ENCODE measurements at places on chromosomes 5 and 9.

DNA sequence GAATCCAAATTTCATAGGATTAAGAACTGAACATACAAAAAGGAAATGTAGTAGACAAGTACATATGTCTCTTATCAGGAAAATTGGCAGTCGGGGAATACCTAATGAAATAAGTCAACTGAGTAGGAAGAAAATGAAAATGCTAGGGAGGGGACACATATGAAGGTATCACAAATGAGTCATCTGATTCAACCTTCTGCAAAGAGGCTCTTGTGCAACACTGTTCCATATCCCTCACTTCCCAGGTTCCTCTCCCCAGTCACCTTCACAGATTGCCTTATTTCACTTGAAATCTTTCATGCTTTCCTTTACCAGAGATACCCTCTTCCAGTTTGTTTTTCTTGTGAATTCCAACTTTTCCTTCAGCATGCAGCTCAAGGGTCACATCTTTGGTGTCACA, 139.0 kb downstream of the RFX3 start:
- no peak for DNase-seq

GRCh38 chr5:149386166-149386565, 7.1 kb upstream of the IL17B start:
- no peak for DNase-seq

DNA sequence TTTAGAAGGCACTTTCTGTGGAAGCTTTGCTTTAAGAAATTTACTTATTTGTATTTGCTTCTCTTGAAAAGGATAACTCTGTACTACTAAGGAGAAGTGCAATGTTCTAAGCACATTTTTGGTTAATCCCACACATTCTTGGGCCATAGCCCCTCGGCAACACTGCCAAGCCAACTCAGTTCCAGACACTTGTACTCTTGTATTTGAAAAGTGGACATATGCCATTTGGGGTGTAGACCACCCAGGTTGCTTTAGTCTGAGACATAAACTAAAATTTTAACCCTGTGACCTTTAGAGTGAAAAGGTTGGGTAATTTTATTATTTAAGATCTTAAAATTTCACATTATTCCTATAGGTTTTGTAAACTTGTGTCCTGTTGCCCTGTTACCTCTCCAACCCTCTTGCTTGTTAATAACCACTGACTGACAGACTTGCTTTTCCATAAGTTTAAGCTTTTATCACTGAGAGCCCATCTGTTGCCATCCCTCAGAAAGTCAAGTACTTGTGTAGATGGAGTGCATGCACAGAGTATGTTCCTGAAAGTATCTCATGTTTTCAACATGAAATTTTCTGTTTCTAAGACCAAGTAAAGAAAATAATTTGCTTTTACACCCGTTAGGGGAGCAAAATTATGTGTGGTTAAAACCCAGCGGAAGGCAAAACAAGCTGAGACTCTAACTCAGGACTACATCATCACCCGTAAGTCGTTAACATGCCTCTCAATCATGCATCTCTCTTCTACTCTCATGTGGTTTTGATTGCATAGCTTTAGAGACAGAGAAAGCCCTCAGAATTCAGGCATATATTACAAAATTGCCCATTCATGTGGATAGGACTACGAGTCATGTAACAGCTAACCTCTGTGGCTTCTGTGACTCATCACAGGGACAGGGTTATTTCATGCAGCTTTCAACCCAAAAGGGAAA, 117.3 kb downstream of the GDNF start:
- no peak for DNase-seq

GRCh38 chr5:11814373-11814772, 89.9 kb downstream of the CTNND2 start:
- no peak for DNase-seq

GRCh38 chr9:21141427-21141882, at the start of gene IFNW1:
Gene IFNW1, minus strand, starts transcription at chr9:21141832. Its CDS starts 262 bp downstream, at chr9:21141570.
- DNase-seq: no peak

- DNase-seq: no peak
Observed at GRCh38 chr5:65113771-65114170, 345.0 kb downstream of the CWC27 start.

DNA sequence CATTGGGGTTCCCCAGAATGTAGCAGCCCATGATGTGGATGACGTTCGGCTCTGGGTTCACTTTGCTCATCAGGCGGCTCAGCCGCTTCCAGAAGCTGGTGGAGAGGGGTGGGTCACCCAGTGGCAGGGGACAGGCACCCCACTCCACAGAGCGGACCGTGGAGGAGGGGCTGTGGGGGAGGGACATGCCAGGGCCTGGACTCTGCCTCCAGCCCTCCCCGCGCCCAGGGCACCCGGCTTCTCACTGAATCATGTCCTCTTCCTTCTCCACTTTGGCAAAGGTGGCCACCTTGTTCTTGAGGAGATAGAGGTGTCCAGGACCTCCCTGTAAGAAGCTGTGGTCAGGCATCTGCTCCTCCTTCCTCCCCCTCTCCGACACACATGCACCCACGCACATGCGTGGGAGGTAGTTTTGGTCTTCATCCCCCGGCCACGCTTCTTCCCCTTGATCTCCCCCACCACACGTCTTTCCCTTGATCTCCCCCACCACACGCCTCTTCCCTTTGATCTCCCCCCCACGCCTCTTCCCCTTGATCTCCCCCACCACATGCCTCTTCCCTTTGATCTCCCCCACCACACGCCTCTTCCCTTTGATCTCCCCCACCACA, 8.9 kb upstream of the ENTPD8 start:
- no peak for DNase-seq

GRCh38 chr9:5191985-5192384, 6.5 kb upstream of the INSL6 start:
- no peak for DNase-seq

DNA sequence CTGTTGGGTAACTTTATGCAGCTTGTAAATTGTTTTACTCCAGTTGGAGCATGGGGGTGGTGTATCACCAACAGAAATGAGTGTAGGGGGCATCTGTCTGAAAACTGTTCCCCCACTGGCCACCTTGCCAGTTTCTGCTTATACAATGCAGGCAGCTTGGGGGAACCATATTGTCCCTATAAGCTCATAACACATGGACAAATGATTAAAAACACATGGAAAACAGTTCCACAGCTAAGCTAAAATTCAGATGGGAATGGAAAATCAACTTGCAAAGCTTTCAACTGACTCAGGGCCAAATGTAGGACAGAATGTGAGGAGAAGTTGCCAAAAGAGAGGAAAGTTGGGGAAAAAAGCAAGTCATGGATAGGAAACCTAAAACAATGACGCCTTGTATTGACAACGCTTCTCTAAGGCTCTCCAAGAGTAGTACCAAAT, 7.9 kb upstream of the CER1 start:
- DNase-seq: no peak

DNA sequence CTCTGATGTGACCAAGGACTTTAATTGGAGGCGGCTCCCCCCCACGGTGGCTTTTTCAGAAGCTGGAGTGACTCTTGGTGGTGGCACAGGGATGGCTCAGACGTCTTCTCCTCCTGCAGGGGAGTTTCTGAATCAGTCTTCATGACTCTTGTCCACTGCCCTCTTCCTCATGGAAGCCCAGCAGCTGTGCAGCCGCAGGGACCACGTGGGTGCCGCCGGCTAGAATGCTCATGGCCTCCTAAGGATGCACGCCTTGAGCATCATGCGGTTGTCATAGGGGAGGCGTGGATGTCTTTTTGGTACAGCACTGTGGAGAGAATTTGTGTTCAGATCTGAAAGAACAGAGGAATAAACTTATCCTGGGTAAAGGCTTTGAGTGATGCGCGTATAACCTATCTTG, 1.3 kb downstream of the TEX53 start:
- DNase-seq: no peak

DNA sequence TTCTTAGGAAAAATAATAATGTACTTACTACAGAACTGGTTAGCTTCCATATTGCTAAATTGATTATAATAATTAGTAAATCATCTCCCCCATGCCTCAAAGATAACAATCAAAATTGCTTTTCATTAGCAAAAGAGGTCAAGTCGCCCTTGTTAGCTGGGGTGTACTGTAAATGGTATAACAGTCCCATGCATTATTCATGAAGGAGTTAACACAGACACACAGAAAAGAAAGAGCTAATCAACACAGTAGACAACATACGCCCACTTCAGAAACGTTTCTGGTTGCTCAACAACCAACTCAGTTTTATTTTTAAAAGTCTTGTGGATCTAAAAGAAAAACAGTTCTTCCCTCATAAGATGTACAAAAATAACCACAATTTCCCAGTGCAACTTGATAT, 100.2 kb downstream of the MPDZ start:
- DNase-seq: no peak

GRCh38 chr5:1527533-1528205, 3.9 kb upstream of the LPCAT1 start:
- no peak for DNase-seq

DNA sequence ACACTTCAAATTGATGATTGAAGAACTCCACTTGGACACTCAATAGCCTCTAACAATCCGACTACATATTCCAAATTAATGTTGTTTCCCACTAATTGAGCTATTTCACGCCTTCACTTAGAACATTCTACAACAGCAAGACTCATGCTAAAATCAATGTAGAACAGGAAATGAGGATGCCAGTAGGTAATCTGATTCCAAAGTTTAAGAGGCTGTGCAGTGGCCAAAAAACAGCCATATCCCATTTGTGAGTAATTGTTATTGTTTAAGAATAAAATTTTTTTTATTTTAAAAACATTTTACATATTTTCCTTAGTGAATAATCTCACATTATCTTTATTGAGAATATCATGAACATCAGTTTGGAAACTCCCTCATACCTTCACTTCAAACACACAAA, 35.7 kb upstream of the GHR start:
- DNase-seq: no peak

GRCh38 chr5:1882337-1883119, at the start of gene IRX4:
Gene IRX4, minus strand, starts transcription at chr5:1882925. Its CDS starts 278 bp downstream, at chr5:1882647.
- no peak for DNase-seq

DNA sequence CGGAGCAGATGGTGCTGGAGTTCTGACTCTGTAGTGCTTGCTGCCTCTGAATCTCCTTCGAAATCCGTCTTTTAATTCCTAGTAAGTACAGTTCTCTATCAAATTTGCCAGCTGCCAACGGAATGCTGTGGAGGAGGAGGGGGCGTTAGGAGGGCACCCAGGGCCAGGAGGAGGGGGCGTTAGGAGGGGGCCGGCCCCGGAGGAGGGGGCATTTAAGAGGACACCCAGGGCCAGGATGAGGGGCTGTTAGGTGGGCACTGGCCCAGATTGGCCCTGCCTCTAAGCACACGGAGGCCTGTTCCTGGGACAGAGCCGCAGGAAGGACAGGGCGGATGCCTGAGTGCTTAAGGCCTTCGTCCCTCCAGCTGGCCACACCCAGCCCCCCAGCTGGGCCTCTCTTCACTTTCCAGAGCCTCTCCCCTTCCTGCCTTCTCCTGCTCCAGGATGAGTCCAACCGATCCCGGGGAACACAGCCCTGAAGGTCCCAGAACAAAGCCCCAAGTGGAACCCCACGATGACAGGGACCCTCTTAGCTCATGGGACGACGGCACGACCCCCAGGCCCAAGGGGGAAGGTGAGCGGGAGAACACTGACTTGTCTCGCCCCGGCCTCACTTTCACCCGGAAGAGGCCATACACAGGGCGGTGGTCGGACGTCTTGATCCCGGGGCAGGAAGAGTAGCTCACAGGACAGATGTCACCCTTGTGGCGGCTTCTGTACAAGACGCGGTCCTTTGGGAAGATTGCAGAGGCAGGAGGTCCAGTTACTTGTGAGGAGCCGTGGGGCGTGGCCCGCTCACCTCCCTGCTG, 9.8 kb downstream of the INPP5E start:
- DNase-seq: no peak
